ENCODE measurements at places on chromosomes 6 and 20. TPM values are rescaled to one million over a fixed set of nuclear protein-coding genes. Genes with fewer than 3 reads are reported as not detected.
A peak's percentile ranks its signal among the peaks of the same experiment; 100 is the strongest.

- peak; percentile 83 for DNase-seq
Measured at GRCh38 chr20:36861875-36862801, 13.8 kb upstream of the TLDC2 start.

DNA sequence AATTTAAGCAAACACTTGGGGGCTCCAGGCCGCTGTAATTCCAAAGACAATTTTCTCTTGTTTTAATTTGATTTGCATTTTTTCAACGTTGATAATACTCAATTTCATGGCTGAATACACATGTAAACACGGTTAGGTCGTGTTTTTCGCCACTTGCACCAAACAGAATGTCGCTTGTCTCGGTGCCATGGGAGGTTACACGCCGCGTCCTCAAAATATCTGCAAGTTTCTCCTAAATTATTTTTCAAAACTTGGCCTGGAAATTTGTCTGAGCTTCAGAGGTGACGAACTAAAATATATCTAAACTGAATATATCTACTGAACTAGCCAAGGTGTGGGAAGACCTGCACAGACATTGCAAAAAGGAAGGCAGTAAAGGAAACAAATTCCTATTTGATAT is 15.0 kb downstream of the FOXA2 start:
- DNase-seq = no peak

The FBXO5 gene
- total RNA-seq = 16.7 TPM

DNA sequence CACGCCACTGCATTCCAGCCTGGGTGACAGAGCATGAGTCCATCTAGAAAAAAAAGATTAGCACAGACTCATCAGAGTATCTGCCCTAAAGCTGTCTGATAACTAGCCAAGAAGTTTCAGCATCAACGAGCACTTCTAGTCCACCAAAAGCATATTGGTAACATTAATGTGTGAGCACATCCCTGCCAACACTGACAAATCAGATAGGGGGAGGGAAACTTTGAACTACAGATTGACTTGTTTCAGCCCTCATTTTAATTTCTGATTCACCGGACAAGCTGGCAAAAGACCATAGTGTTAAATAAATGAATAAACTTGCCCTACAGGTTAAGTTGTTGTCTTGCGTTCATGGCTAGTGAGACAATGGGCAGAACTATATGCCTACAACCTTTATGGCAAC is 7.7 kb upstream of the SEC63 start:
- DNase-seq = peak; percentile 47

GRCh38 chr6:133460101-133460500 is 218.9 kb downstream of the EYA4 start:
- DNase-seq = no peak

DNA sequence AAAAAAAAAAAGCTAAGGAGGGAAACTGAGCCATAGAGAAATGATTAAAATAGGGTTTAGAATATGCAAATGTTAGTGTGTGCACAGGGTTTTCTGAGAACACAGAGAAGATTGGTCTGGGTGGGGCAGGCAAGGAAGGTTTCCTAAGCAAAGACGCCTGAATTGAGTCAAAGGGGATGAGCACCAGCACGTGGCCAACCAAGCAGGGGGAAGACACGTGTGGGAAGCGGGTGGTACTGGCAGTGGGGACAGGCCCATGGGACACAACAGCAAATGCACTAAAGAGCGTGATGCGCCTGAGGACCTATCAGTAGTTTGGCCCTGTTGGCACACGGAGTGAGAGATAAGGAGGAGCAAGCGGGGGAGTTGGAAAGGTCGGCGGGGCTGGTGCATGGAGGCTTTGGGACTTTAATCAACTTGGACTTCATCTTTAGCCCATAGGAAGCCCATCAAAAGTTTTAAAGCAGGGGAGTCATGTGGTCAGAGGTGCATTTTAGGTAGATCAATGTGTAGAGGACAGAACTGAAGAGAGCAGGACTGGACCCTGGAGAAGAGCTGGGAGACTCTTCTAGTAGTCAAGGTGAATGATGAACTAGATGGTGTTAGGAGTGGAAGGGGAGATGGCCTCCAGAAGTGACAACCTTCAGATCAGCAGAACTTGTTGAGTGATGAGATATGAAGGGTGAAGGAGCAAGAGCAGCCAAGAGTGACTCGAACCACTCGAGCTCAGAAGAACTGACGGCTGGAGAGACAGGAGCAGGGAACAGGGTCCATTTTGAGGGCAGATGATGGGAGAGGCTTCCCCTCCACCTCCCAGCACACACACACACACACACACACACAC is 40.2 kb upstream of the MAP3K4 start:
- no peak for DNase-seq

DNA sequence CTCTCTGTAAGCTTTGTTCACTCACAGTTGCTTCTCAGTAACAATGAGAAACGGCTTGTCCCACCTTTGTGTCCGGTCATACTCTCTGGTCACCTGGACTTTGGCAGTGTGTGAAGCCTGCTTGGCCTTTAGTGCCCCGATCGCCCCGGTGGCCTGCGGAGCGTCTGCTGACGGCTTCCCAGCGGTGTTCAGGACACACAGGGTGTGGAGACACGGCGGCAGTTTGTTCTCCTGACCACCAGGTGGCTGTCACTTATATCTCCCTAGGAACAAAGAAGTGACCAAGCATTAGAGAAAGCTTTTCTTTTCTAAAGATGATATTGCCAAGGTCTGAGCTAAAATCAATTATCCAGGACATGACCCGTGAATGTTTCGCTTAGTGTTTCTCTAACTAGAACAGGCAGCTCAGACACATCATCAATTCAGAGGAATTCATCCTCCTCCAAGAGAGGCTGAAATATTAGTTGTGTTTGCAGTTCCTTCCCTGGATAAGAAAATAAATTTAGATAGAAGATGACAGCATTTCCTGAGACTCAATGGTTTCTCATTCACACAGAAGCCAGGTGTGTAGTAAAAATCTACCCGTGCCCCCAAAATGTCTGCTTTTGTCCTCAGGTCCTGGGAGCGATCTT is 167.4 kb upstream of the THBS2 start:
- DNase-seq = peak; percentile 18

GRCh38 chr6:135013211-135013610 is 41.4 kb downstream of the HBS1L start:
- DNase-seq = no peak

DNA sequence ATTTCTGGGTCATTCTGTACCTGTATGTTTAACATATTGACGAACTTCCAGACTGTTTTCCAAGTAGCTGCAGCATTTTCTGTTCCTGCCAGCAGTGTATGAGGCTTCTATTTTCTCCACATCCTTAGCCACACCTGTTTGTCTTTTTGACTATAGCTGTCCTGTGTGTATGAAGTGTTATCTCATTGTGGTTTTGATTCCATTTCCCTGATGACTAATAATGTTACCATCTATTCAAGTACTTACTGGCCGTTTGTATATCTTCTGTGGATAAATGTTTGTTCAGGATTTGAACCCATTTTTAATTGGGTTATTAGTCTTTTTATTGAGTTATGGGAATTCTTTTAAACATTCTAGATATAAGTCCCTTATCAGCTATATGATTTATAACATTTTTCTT is 95.2 kb downstream of the JAG1 start:
- peak; percentile 92 for DNase-seq

The LY6G5B gene
- 2.2 TPM for total RNA-seq

DNA sequence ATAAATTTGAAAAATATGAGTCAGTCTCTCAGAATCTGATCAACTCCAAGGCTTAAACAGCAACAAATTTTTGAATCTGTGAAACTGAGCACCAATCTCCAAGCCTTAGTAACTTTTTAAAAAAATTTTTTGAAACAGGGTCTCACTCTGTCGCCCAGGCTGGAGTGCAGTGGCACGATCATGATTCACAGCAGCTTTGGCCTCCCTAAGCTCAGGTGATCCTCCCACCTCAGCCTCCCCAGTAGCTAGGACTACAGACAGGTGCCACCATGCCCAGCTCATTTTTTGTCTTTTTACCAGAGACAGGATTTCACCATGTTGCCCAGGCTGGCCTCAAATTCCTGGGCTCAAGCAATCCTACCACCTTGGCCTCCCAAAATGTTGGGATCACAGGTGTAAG is 207.9 kb upstream of the TCF21 start:
- DNase-seq = no peak

DNA sequence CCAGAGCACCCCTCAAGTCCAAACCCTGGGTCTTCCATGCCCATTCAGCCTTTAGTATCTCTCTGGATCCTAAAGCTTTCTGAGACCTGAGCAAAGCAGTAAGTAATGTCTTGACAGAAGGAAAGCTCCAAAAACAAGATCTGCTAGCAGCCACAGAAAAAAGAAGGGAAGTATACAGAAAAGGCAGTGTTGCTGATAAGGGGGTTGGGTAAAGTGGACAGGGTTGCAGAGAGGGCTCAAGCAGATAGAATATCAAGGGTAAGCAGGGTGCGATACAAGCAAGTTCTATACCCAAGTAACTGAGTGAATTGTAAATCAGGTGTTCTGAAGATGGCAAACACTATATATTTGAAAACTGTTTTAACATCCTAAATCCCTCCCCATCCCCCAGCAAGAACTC is 113.4 kb upstream of the CARMIL1 start:
- DNase-seq = no peak

- DNase-seq = no peak
Measured at GRCh38 chr6:63525186-63525878, 46.9 kb upstream of the LOC128125822 start.

The FAM162B gene
- total RNA-seq = 3.2 TPM

DNA sequence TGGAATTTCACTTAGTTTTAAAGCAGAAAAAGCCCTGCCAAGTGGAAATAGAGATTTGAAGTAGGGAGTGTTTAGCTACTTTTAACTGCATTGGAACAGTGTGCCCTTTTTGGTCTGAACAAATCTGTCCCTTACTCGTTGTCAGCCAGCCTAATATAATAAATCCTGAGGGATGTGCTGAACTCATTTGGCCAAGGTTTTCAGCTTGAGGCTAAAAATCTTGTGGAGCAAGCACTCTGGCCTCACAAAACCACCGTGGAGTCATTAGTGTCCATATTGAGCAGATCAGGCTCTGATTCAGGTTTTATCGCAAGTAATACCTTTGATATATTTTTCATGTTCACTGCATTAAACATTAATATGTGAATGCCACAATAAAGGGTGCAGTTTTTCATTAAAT is 383.5 kb downstream of the FRK start:
- DNase-seq = no peak

DNA sequence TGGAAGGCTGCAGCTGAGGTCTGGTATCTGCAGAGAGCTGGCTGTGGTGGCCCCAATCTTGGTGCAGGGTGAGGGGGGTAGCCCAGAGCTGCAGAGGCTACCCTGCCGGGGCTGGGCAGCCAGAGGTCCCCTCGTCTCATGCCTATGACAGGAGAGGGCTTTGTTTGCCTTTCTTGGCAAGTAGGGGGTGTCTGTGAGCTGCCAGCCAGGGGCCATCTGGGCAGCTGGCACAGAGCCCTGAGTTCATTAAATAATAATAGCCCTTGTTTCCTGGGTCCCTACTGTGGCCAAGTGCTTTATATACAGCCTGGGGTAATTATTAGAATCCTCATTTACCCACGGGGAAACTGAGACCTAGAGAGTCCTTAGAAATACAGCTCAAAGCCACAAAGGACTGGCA is 66.6 kb downstream of the EZR start:
- DNase-seq = no peak

DNA sequence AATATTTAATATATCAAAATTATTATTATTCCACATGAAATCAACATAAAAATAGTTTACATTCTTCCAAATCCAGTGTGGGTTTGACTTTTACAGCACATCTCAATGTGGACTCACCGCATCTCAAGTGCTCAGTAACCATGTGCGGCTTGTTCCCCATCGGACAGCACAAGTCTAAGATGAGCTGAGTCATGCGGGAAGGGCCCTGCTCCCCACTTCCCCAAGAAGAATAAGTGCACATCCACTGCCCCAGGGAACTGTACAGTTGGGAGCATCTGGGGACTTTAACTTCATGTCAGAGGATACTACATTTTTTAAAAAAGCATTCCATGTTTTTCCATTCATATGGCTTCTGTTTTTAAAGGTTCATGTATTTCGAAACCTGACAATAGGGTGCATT is 325.6 kb downstream of the BTBD3 start:
- DNase-seq = no peak

DNA sequence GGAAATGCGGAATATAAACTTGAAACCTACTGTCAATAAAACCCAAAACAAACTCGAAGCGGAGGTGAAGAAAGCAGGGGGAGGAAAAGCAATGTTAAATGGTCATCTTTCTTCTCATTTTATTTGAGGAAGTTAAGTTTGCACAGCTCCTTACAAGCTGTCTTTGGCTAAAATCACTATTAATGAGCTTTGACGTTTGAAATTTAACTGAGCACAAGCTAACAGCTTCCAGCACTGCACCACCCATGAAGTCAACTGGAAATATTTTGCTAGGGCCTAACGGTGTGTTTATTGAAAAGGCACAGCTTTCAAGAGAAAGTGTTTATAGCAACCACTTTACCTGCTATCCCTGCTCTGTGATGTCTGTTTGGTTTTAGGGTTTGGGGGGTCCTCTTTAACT is 103.8 kb downstream of the PKHD1 start:
- DNase-seq = no peak

- DNase-seq = no peak
Measured at GRCh38 chr6:128874863-128875262, 8.1 kb upstream of the LAMA2 start.

DNA sequence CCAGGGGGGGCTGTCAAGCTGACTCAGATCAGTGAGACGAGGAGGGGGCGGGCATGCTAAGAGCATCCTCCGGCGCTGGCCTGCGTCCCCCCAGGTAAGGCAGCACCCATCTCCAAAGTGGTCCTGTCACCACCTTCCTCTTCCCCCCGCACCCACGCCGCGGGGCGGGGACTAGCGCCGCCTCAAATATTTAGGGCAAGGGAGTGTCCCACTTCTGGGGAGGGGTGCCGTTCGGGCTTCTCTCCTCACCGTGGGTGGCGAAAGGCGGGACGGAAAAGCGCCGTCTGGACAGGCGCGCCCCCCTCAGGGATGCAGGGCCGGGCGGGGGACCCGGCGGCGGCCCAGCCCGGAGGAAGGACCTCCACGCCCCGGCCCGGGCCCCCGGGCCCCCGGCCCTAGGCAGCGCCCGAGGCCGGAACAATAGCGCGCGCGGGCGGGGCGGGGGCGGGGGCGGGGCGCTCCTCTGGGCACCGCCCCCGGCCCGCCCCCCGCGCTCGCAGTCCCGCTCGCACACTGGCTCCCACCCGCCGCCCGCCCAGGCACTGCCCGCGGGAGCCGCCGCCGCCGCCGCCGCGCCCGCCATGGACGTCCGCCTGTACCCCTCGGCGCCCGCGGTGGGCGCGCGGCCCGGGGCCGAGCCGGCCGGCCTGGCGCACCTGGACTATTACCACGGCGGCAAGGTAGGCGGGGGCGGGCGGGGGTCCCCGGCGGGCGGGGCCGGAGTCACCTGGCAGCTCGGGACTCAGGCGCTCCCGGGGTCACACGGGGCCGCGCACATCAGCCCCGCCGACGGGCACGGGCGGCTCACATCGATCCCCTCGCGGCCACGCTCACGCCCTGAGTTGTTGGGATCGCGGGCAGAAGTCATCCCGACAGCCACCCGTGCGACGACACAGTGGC is at the start of gene TOX2:
Gene TOX2, plus strand, starts transcription at position 542 of the 900 bp plus-strand sequence. Its CDS starts 40 bp downstream, at position 582.
- no peak for DNase-seq

- no peak for DNase-seq
Measured at GRCh38 chr20:15645816-15646215, 927.4 kb downstream of the KIF16B start.

The TMEM217 gene
- 1.4 TPM for total RNA-seq

The BEND6 gene
- total RNA-seq = 10.6 TPM

The CALHM4 gene
- not detected for total RNA-seq

The HLA-DRB5 gene
- not detected for total RNA-seq

The PHF20 gene
- 30.3 TPM for total RNA-seq

GRCh38 chr6:130211691-130212090 is 11.1 kb downstream of the SAMD3 start:
- DNase-seq = no peak

The C6orf15 gene
- not detected for total RNA-seq
